Cortex of kidney (tissue), 1 donor: ENCODE measurements at places on chromosomes 11 and 22.

DNA sequence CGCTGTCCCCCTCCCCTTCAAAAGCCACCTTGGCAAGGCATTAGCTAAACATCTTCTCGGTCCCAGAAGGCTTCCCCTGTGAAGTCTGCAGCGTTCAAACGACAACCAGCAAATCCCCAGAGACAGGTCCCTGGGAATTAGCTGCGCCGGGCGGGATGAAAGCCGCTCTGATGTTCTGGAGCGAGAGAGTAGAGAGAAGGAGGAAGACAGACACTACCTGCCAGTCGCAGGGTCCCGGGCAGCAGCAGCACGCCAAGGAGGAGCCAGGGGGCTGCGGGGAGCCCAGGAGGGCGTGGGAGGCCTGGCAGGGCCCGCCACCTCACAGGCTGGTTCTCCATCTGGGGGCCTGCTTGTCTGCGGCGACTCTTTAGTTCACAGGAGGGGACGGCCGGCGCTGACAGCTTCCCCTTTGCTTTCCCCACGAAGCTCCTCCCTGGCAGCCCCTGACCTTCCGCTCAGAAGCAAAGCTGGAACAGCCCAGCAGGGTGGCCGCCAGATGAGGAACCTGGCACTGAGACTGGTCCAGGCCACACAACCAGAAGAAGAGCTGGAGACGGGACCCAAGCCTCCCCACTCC is at the start of gene NFAM1:
Gene NFAM1, minus strand, starts transcription at position 384 of the 577 bp plus-strand sequence. Its CDS starts 46 bp downstream, at position 338.
- no peak for DNase-seq

DNA sequence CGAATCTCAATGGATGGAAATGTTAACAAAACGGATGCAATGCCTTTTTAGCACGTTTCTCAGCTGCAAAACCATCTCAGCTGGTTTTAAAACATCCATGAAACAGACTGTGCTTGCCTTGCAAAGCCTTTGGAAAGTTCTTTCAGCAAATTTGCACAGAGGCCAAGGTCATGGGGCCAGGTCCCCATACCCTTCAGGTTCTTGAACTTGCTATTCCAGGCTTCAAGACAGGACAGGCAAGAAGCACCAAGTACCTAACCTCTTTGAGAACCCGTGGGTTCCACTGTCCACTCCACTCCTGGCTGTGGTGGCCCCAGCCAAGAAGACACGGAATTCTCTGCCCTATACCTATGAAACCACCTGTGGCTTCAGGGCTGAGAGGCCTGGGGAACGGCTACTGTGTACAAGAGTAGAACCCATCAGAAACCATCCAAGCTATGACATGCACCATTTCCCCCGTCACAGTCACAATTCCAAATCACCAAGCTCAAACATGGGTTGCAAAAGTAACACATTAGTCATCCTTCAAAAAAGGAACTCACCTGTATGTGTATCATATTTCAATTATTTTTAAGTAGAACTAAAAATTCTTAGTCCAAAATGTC is 17.0 kb downstream of the TNKS1BP1 start:
- no peak for DNase-seq

DNA sequence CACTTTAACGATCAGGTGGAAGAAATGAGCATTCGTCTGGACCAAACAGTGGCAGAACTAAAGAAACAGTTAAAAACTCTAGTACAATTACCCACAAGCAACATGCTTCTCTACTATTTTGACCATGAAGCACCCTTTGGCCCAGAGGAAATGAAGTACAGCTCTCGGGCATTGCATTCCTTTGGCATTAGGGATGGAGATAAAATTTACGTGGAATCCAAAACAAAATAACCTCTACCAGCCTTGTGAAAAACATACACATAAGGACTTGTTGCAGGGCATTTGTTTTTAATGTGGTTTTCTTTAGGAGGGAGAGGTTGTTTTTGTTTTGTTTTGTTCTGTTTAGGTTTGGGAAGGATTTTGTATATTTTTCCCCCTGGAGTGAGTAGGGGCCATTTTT is 14.2 kb upstream of the TECTA start:
- DNase-seq: no peak

DNA sequence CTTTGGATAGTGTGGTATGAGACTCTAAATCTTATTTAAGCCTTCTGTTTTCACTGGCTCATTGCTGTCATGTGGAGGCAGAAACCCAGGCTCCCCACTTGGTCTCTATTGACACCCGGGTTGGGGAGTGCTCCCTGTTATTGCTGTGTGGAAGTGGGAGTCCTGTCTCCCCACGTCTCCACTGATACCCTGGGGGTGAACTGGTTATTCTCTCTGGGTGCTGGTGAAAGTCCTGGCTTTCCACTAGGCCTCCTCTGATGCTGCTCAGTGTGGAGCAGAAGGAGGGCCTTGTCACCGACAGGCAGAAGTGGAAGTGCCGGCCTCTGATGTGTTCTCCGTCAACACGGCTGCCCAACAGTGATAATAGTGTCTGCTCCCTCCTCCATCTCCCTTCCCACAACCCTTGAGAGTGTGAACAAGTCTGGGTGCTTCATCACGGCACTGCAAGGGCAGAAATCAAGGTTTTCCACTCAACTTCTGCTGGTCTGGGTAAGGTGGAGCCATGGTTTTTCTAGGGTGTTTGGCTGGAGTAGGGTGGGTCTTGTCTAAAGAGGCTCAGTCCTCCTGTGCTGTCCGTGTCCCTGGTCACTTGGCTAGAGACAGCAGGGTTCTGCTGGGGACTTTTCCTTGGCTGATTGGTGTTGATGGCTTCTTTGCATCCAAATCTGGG is 240.7 kb upstream of the B3GAT1 start:
- DNase-seq: no peak
